Glomerular endothelial cell (primary cell): ENCODE measurements at places on chromosomes 7 and 10. TPM values are rescaled to one million over a fixed set of nuclear protein-coding genes. Genes with fewer than 3 reads are reported as not detected.

DNA sequence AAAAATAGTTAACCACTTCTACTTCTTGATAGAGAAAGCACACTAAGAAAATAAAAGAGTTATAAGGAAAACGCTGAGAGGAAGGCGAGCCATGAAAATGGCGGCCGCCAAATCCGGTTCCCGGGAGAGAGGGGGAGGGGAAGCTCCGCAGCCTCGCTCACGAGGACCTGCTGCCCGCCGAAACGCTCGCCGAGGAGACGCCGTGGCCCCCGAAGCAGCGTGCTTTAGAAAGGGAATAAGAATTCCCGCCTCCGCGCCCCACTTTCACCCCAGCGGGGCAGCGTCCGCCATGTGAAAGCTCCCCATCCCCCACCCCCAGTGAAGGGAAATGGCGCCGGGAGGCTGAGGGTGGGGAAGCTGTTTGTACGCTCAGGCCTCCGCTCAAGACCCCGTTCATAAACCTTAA is 505 bp downstream of the HNRNPA2B1 start:
- no peak for DNase-seq

DNA sequence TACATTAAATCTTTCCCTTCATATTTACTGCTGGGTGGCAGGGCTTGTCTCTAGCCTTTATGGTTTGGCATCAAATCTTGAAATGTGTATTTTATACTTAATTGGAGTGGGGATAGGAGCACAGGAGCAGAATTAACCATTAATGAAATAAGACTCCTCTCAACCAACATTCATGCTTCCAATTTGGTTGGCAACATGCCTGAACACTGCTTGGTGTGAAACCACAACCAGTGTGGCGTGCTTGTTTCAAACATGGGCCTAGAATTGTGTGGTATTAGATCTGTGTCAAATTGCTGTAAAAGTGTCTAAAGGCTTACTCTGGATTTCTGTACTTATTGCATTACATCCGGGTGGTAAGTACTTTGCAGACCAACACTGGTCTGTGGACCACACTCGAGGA is 25.1 kb upstream of the VPS41 start:
- DNase-seq = no peak

DNA sequence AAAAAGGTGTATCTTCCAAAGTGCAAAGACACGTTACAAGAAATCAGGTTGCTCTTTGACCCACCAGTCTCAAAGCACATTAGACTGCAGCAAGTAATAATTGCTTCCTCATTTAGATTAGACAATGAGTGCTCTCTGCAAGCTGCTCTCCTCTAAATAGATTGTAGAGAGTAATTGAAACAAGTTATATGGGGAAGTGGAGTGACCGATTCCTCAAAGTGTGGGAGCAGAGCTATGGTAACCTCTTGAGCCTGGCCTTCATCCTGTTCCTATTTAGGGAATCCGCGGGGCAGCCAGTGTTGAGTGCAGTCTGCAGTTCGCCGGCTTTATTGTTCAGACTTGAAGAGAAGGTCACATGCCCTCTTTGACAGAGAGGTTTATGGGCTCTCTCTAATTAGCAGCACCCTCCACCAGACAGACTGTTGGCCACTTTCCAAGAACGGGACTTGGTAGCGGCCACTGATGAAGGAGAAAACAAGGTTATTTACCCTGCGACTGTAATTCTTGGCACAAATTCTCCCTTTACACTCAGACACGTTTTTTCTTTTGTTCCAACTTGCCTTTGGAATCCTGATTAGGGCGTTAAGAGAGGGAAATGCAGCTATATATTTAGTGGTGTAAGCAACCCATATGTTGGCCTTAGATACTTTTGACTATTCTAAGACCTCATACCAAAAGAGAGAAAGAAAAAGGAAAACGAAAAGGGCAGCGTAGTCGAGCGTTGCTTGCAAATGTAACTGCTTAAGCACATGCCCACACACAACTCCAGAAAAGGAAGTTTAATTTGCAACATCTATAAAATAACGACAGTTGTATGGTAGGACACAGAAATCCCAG is 107.5 kb downstream of the REEP3 start:
- peak; percentile 72 for DNase-seq

GRCh38 chr7:99140813-99141212 is 3.1 kb downstream of the SMURF1 start:
- DNase-seq = no peak

DNA sequence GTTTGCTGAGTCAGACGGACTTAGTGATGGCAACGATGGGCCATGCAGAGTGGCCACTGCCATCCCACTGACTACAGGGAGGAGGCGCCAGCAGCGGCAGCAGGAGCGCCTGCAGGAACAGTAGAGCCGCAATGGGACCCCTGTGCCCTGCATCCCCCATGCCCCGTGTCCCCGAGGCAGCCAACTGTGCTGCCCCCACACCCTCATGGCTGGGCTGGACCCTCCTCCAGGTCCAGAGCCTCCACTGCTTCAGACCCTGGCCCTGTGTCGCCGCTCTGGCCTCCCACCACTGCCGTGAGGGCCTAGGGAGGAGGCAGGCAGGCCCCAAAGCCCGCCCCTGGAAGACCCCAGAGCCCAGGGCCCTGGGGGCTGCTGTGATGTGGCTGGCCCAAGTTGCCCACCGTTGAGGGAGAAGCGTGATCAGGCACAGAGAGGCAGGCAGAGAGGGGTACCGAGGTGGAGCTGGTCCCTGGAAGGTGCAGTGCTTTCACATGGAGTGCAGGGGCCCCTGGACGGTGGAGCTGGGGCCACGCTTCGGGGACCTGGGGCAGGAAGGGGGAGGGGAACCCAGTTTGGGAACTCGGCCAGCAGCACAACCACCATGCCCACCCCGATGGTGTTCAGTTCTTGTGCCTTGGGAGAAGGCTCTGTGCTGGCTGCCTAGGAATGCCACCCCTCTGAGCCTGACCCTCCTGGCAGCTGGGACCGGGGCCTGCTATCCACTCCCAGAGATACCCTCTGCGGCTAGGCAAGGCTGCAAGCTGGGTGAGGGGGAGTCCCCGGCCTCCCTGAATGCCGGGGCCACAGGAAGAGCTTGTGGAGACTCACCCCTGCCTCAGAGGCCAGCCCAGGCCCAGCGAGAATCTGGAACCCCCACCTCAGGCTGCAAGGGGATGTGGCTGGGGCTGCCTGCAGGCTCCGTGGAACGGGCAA is 32.6 kb downstream of the DKK1 start:
- DNase-seq = no peak

Gene PBLD
- total RNA-seq = 4.7 and 5.2 TPM in 2 replicates

Gene PTPRE
- total RNA-seq = 49.3 and 90.1 TPM in 2 replicates

Gene CTBP2
- total RNA-seq = 69.3 and 83.2 TPM in 2 replicates
